Lower lobe of right lung (tissue), 2 donors: ENCODE measurements at places on chromosomes 5 and 9. TPM values are rescaled to one million over a fixed set of nuclear protein-coding genes. Genes with fewer than 3 reads are reported as not detected.

- no peaks in the 10 kb centered on the region for H3K27me3 ChIP-seq
- no peak overlapping the region for H3K4me3 ChIP-seq
- no peaks in the 10 kb centered on the region for H3K4me1 ChIP-seq
- no peak for DNase-seq
- H3K36me3 ChIP-seq = no peaks in the 10 kb centered on the region
Observed at GRCh38 chr9:82154573-82154972, 166.0 kb downstream of the SPATA31D1 start.

DNA sequence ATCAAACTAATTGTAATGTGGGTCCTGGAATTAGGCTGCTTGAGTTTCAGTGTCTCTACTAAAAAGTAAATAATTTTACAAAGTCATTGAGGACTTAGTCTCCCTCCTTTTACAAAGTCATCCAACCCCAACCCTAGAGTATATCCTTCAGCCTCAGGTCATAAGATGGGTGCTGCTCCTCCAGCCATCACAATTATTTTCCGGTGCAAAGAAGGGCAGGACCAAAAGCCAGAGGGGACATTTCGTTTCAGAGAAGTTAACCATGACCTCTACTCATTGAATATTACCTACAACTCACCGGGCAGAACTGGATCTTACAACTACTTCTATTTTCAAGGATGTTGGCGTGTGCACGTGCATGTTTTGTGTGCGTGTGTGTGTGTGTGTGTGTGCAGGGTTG, 60.5 kb upstream of the TNFSF8 start:
- DNase-seq = no peak
- H3K27me3 ChIP-seq = no peaks in the 10 kb centered on the region
- peaks cover 4% of the 10 kb centered on the region for H3K4me1 ChIP-seq
- H3K4me3 ChIP-seq = no peak overlapping the region
- no peak overlapping the region for H3K27ac ChIP-seq
- no peaks in the 10 kb centered on the region for H3K36me3 ChIP-seq

The LCN15 gene
- total RNA-seq = not detected

The SLC2A8 gene
- total RNA-seq = 18.5 TPM

The PRSS3 gene
- 0.65 TPM for total RNA-seq

- H3K36me3 ChIP-seq = peaks cover 47% of the 10 kb centered on the region
- H3K27ac ChIP-seq = peak overlapping the region; percentile 81
- peak overlapping the region; percentile 36 for H3K4me3 ChIP-seq
- no peaks in the 10 kb centered on the region for H3K27me3 ChIP-seq
Observed at GRCh38 chr9:136011376-136011702, 50.2 kb upstream of the UBAC1 start.

- H3K4me1 ChIP-seq = peaks cover 16% of the 10 kb centered on the region
- H3K4me3 ChIP-seq = no peak overlapping the region
- H3K27me3 ChIP-seq = peaks cover 95% of the 10 kb centered on the region
- DNase-seq = no peak
- H3K36me3 ChIP-seq = no peaks in the 10 kb centered on the region
- no peak overlapping the region for H3K27ac ChIP-seq
Observed at GRCh38 chr9:97856857-97857605, 4.0 kb downstream of the FOXE1 start.

DNA sequence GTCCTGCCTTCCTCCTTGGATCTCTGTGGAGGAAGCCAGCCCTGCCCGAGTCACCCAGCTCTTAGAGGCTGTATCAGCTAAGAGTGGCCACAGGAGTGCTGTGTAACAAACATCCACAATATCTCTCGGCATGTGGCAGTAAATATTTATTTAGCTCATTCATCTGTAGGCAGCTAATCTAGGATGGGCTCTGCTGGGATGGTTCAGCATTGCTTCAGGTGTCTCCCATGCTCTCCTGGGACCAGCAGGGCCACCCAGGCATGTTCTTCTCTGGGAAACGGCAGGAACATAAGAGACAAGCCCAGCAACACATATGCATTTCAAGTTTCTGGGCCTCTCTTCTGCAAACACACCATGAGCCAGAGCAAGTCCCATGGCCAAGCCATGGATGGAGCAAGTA, 56.1 kb downstream of the HRH2 start:
- DNase-seq = no peak
- H3K27ac ChIP-seq = no peak overlapping the region
- no peaks in the 10 kb centered on the region for H3K4me1 ChIP-seq
- no peak overlapping the region for H3K4me3 ChIP-seq

DNA sequence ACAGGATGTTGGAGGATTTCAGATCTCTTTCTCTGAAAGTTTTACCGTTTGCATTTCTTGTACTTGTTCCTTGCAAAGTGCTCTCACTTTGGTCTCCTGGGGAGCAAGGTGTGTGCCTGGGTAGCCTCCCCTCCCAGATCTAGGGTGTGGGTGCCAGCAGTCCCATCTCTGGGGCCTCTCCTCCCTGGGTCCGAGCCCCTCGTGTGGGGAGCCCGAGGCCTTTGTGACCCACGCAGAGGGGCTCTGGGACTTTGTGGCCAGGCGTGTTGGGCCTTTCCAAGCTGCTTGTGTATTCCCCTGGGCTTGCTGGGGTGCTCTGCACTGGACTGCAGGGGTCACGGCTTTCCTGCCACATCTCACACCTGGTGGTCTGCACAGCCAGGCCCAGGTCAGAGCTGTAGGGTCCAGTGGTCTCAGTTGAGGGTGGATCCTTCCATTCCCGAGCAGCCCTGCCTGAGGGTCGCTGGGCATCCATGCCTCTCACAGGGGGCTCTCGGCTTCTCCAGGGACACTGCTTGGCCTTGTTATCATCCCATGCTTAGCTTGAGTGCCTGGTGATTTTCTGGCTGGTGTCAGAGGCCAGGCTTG, 96.3 kb downstream of the CACNA1B start:
- no peak overlapping the region for H3K27ac ChIP-seq
- DNase-seq = peak; percentile 24
- H3K4me3 ChIP-seq = no peak overlapping the region
- H3K4me1 ChIP-seq = no peaks in the 10 kb centered on the region
- no peaks in the 10 kb centered on the region for H3K36me3 ChIP-seq

The CCDC192 gene
- total RNA-seq = not detected

The KCNN2 gene
- total RNA-seq = 1.2 TPM

DNA sequence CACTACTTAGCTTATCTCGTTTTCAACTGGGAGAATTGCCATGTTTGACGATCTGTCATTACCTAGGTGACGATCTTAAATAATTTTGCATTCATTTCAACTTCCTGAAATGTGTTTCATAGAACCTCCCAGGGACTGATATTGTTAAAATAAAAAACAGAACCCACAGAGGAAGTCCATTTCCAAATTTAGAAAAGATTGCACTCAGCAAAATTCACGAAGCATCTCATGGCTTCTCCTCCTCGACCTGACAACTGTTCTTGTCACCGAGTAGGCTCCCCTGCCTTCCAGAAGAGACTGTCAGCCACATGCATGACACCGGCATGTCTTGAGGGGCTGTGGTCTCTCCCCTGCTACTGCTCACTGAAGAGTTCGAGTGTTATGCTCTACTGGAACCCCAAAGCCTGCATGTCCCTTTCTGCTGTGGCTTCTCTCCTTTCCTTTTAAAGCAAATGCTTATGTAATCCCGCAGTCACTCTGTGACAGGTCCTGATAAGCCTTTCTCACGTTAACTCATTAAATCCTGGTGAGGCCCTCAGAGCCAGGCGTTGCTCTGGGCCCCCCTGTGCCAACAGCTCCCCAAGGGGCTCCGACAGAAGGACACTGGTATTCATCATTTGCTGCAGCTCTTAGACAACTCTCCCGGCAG, 26.8 kb upstream of the ANKRD33B start:
- peak overlapping the region; percentile 27 for H3K4me3 ChIP-seq
- H3K4me1 ChIP-seq = peaks cover 24% of the 10 kb centered on the region
- H3K27me3 ChIP-seq = peaks cover 4% of the 10 kb centered on the region
- no peak overlapping the region for H3K27ac ChIP-seq

DNA sequence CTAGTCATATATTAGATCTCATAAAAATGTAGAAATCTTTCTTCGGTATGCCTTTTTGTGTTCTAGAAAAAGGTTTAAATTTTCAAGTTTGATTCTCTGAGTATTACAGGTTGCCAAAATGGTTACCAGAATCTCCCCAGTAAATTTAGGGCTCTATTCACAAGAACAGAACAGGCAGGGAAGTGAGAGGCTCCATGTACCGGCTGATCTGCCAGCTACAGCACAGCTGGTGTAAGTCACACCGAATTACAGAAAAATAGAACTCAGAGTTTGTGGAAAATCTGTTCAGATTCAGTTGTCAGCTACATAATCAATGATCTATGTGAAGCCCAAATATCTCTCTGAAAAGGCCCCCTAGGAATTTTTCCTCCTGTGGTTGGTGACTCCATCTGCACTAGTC, 10.5 kb downstream of the FAM81B start:
- H3K27me3 ChIP-seq = no peaks in the 10 kb centered on the region
- no peak overlapping the region for H3K27ac ChIP-seq
- H3K36me3 ChIP-seq = no peaks in the 10 kb centered on the region
- no peak for DNase-seq
- H3K4me3 ChIP-seq = no peak overlapping the region
- H3K4me1 ChIP-seq = no peaks in the 10 kb centered on the region
